ENCODE measurements at places on chromosomes 3 and 15.

- no peak for DNase-seq
These were observed 98.3 kb upstream of the ALDH1A3 start for GRCh38 chr15:100781061-100781960.

- DNase-seq = no peak
These were observed 733.7 kb upstream of the CFAP20DC start for GRCh38 chr3:59783468-59783988.

DNA sequence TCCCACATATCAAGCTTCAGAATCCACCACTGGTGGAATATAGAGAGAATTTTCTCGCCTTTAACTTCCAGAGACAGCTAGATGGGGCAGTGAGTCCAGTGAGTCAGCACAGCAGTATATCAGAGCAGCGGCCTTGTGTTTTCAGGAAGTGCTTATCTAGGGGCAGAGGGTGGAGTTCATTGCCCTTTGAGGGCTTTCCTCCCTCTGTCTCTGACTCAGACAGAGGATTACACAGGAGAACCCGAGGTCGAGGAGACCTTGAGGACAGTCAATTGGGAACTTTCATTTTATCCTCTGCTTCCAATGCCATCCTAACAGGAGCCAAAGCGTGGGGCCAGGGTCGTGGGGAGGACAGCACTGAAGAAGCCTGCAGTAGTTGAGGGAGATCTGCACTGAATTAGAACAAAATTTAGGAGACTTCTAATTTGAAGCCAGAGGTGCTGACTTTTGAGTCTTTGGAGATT is 109.6 kb upstream of the UMPS start:
- peak; percentile 55 for DNase-seq

- no peak for DNase-seq
These were observed 268.7 kb downstream of the TBL1XR1 start for GRCh38 chr3:176928582-176928931.

DNA sequence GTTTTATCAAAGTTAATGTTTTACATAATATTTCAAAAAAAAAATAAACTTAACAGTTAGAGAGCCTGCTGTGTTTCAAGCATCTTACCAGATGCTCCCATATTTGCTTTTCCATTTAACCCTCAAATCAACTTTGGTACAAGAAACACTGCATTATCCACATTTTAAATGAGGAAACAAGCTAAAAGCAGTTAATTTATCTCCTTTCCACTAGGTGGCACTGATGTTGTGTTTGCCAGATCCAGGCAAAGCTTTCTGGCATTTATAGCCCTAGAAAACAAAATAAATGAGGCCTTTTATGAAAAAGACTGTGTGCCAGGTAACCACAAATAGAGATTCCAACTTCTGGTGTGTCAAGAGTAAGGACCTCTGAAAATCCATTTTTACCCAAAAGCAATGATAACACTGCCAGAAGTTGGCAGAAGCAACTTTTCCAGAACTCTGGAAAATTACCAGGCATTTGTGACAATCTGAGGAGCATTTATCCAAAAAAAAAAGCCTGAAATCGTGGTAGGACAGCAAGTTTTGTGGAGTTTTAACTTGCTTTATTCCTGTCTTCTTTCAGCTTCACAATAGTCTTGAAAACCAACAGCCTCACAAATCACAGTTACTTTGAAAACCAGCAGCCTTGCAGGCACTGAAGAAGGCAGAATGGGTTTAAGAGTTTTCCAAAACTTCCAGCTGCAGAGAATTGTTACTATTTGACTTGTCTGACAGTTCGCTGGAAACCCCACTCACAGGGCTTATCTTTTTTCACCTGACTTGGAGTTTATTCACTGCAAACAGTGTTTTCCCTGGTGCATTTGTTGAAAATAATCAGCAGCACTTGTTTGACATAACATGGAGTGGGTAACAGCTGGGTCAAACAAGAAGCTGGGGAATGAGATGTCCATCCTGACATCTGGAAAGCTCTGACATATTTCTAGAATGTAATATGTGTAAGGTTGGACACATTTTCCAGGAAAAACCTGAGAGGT is 9.2 kb downstream of the FAM162A start:
- DNase-seq = peak; percentile 60

GRCh38 chr3:155646669-155647068 is 98.2 kb downstream of the PLCH1 start:
- DNase-seq = no peak

- DNase-seq = no peak
These were observed 61.8 kb downstream of the NEO1 start for GRCh38 chr15:73114064-73114463.

DNA sequence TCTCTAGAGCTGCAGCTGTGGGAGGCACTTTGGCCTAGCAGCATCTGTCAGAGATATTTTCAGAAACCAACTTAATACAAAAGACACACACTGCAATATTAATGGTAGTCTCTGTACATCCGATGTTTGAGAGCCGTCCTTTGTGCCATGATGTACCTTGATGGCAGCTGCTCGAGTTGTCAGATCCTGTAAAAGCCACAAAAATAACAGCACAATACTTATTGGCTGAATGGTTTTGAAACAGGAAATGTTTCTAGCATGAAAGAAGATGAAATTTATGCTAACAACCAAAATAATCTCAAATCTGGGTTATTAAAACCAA is 445.5 kb upstream of the TBL1XR1 start:
- DNase-seq = no peak

- DNase-seq = no peak
These were observed 405.1 kb downstream of the LSAMP start for GRCh38 chr3:116040152-116040551.

DNA sequence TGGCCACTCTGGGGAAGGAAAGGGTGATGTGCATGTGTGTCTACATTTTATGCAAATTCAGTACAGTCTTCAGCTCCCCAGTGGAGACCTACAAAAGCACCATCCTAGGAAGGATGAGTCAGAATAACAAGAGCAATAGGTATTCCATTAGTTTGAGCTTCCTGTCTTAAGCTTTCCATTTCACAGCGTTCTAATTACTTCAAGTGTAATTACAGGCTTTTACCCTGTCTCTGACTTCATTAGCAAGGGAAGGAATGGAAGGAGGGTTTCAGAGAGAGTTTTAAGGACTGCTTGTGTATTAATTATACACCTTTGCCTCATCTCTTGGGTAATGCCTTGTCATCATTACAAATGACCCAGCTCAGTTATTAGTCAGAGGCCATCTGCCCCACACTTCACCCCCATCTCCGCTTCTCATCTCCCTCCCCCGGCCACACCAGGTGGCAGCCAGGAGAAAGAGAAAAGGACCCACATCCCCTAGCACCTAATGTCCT is 202.8 kb upstream of the MRPL3 start:
- no peak for DNase-seq

DNA sequence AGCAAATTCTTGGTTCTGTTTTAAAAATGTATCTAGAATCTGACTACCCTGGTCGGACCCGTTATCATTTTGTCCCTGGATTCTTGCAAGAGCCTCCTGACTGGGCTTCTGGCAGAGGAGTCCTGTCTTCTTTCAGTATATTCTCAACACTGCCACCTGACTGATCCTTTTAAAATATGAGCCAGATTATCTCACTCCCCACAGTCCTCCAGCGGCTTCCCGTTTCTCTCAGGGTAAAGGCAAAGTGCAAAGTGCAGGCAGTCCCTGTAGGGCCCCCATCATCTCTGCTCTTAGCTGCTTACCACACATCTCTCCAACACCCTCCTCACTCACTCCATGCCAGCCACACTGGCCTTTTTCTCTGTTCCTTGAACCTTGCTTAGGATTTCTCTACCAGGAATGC is 28.4 kb downstream of the CRTC3 start:
- DNase-seq = no peak

DNA sequence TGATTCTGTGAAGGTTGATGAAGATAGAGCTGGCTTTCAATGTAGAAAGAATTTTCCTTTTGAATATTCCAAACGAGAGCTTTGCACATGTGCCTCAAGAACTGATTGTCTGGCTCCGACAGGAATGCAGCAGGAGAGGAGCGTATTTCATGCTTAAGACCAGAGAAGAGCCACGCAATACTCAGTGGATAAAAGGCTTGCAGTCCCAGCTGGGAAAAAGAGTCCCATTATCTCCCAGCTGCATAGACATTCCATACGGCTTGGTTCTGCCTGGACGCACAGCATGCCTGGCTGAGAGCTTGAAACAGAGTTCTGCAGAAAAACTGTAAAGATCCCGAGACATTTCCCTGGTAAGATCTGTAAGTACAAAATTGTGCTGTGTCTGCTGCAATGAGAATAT is at the start of gene CNTN6:
Gene CNTN6 (plus strand): TSS at position 254 of the 400 bp plus-strand sequence. CDS start 54,985 bp downstream, outside the sequence.
- no peak for DNase-seq

DNA sequence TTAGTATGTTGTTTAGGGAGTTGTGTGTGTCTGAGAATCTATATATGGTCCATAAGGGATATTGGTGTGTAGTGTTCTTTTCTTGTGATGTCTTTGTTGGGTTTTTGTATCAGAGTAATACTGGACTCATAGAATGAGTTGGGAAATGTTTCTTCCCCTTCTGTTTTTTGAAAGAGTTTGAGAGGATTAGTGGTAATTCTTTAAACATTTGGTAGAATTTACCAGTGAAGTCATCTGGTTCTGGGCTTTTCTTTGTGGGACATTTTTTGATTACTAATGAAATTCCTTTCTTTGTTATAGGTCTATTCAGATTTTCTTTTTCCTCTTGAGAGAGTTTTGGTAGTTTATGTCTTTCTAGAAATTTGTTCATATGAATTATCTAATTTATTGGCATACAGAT is 16.9 kb downstream of the ACKR2 start:
- DNase-seq = no peak

GRCh38 chr15:70245932-70246622 is 148.4 kb upstream of the TLE3 start:
- no peak for DNase-seq

DNA sequence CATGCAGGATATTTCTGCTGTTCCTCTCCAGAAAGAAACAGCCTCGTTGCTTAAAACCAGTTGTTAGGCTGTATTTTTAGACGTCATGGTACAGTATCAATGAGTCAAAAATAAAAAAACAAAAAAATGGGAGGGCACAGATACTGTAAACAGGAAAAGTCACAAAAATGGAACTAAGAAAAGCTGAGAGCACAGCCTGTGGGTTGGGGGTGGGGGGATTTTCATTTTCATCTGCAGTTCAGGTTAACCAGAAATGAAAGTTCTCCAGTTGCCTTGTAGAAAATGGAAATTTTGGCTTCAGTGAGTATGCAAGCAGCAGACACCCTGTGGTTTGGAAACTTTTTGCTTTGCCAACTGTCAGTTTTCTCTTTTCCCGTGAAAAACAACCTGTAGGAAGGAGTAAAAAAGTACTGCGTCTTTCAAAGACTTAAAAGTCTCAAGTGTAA is 59.0 kb downstream of the FRMD4B start:
- no peak for DNase-seq

DNA sequence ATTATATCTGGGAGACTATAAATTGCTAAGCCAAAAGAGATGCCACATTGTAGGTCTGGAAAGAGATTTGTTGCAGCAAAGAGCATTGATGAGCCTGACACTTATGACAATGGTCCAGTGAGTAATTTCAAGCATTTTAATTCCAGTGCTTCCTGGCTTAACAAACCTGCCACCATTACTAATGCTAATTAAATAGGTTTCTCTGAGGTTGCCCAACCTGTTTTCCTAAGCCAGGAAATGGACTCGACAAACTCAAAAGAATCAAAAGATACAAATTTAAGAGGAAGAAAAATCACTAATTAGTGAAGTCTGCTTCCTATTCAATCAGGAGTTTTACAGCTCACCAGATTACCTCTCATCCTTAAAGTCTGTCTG is 36.7 kb upstream of the CTDSPL start:
- no peak for DNase-seq

- no peak for DNase-seq
These were observed 111.5 kb downstream of the FILIP1L start for GRCh38 chr3:100002599-100003350.

DNA sequence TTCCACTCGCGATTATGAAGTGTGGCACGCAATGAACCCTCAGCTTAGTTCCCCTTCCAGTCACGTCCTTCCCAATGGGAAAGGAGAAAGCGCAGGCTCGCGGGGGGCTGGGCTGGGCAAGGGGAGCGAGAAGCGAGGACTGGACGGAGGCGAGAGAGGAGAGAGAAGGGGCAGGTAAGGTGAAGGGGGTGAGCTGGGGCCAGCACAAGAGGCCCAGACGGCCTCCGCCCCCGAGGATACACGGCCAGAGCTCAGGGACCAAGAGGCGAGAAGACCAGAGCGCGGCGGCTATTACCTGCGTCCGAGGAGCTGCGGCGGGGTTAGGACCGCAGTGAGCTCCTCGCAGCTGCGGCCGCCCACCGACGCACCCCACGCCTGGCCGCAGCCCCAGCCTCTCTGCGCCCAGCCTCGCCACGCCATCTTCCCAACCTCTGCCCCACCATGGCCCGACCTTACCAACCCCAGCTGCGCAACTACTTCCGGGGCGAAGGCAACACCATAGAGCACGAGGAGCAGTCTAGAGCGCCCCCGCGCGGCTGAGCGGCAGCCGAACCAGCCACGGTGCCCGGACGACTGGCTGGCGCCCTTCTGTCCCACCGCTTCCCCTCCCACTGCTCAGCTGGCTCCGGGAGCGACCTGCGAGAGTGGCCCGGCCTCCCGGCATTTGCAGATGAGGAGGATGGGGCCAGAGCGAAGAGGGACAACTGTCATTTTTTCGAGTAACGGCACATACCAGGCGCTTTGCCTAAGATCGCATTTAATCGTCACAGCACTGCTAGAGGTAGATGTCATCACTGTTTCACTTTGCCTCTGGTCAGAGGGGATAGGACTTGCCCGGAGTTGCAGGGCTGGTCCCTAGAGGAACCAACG is at the start of gene PARL:
Gene PARL (minus strand): TSS at position 454 of the 870 bp plus-strand sequence. CDS start 34 bp downstream, at position 420.
- DNase-seq = peak; percentile 90

DNA sequence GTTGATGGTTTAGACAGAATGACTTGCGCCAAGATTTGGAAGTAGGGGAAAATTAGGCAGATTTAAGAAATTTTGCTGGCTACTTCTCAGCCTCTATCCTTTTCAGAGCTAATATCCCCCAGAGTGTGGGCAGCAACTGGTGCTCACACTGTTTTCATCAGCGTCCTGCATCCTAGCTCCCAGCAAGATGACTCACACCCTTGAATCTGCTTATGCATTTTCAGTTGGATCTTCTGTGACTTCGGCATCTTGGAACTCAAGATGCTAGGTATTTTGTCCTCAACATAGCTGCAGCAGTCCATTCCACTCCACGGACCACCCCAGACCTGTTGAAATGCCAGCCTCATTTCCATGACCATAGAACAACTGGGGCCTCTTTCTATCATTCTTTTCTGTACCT is 336.1 kb upstream of the NR2F2 start:
- no peak for DNase-seq
